T-helper 1 cell (primary cell): ENCODE measurements at places on chromosomes 5 and 9.
A peak's percentile ranks its signal among the peaks of the same experiment; 100 is the strongest.

DNA sequence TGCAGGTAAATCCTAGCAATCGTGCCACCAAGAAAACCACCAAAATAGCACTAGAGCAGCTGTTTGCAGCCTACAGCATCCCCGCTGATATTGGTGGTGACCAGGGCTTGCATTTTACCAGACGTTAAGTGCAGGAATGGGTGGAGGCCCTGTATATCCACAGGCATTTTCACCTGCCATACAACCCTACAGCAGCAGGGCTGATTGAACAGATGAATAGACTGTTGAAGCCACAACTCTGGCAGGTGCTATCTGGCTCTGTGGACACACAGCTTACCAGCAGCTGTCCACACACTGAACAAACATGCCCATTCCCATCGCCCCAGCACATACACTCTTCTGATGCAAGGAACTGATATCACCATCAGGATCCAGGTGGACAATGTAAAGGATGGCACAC is 154.5 kb upstream of the APC start:
- DNase-seq = no peak

GRCh38 chr5:130111746-130112145 is 207.5 kb downstream of the CHSY3 start:
- DNase-seq = no peak

DNA sequence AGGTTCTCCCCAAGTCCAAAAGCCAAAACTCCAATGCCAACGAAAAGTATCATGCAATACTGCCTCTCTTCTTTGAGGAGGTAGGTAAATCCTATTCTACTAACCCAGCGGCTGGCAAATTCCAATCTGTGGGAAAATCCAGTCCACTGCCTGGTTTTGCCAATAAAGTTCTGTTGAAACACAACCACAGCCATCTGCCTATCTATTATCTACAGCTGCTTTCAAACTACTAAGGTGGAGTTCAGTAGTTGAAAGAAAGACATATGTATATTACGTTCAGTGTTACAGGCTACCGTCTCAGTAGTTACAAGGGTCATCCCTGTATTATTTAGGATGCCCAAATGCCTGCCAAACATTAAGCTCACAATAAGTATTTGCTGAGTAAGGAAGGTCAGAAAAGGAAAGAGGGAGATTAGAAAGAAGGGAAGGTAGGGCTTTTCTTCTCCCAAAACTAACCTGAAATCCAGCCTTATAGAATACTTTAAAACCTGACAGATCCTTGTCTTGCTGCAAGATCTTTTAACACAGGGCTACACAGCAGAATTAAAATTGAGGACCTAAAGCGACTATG is 16.2 kb downstream of the ARL15 start:
- no peak for DNase-seq

GRCh38 chr9:91810286-91810905 is 139.6 kb downstream of the ROR2 start:
- DNase-seq = no peak

GRCh38 chr5:126070481-126070880 is 352.7 kb upstream of the GRAMD2B start:
- DNase-seq = no peak

- DNase-seq = no peak
Measured at GRCh38 chr5:77151501-77151900, 59.0 kb upstream of the PDE8B start.

DNA sequence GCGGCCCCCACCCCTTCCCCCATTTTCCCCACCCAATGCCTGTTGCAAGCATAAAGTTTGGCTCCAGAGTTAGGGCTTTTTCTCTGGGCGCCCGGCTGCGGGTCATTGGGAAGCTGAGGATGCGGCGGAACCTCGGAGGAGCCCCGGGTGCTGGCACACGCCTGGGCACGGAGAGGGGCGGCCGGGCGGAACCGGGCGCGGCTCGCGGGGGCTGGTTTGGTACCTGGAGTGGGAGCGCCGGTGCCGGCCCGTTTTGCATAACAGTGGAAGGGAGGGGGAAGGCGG is 1.2 kb downstream of the PPARGC1B start:
- DNase-seq = no peak

DNA sequence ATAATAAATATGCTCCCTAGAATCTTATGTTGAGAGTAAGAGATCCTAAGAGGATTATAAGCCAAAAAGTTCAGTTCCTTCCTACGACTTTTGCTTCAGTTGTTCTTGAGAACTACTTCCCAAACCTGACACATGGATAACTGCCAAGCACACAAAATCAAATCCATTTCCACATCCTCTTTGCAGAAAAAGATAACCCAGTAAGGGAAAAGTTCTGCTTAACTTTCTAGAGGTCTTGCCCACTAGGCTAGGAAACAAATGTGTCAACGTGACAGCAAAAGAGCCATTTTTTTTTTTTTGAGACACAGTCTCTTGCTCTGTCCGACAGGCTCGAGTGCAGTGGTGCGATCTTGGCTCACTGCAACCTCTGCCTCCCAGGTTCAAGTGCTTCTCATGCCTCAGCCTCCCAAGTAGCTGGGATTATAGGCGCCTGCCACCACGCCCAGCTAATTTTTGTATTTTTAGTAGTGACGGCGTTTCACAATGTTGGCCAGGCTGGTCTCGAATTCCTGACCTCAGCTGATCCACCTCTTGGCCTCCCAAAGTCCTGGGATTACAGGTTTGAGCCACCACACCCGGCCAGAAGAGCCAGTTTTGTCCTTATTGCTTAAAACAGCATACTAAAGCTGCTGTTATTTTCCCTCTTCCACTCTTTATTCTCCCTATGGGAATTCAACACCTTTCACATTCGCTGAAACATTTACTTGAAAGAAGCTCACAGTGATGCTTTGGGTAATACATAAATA is 24.2 kb downstream of the CSNK1A1 start:
- DNase-seq = no peak

DNA sequence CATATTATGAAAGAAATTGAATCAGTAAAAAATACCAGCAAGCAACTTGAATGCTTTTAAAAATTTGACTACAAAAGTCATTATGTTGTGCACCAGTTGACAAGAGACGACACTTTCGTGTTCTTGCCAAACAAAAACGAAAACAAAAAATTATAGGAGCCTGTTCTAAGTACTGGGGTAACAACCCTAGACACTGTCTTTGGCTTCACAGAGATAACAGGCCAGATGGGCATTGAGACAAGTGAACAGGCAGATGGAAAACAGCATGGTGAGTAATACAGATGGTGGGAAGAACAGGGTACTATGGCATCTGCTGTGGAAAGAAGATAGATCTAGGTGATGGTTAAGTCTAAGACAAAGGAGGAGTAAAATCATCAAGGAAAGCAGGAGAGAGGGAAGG is 99.0 kb downstream of the CDH12 start:
- no peak for DNase-seq

DNA sequence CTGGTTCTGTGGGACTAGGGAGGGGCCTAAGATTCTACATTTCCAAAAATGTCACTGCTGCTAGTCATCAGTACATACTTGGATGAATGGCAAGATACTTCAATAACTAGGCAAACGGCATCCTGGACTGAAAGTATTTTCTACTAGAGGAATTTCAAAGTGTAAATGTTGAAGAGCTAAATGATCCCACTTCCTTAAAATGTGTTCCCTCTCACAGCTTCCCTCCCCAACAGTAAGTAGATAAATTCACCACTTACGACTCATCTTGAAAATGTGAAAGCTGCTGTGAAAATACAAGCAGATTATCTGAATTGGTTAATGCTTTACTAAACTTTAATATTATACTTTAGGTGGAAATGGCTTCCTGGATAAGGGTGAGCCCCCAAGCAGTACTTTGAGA is 1571.5 kb upstream of the WWC1 start:
- DNase-seq = no peak

GRCh38 chr5:40784027-40784653 is 14.0 kb downstream of the PRKAA1 start:
- no peak for DNase-seq

- no peak for DNase-seq
Measured at GRCh38 chr5:145260670-145261069, 574.5 kb downstream of the PRELID2 start.

DNA sequence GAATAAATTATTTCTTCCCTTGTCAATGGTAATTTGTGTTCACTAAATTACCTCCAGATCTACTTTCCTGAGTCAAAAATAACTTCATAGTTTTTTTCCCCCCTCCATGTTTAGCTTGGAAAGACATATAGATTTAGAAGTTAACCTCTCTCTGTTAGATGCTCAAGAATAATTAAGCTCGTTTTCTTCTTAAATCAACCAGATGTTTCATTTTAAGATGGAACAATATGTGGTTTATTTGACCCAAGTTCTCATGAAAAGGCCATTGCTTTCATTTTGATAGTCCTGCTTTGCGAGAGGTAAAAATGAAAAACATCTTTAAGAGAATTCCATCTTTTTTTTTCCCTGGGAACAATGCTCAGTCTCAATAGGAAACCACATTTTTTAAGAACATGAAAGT is 27.7 kb upstream of the GAS1 start:
- DNase-seq = no peak

DNA sequence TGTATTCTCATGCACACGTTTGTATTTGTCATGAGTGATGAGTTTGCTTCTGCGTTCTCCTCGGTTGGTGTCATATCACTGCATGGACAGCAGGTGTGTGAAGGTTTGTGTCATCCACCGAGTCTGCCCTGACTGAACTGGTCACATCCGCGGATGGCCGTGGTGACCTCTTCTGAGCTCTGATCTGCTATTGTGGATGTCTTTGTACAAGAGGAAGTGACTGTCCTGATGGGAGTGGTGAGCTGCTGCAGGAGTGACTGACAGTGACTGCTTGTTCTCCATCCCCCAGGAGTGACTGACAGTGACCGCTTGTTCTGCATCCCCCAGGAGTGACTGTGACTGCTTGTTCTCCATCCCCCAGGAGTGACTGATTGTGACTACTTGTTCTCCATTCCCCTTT is 69.9 kb downstream of the EHMT1 start:
- DNase-seq = no peak

- no peak for DNase-seq
Measured at GRCh38 chr5:1468247-1468612, 23.0 kb upstream of the SLC6A3 start.

GRCh38 chr5:164680216-164680615 is 1174.8 kb downstream of the MAT2B start:
- no peak for DNase-seq

- no peak for DNase-seq
Measured at GRCh38 chr5:56375011-56375410, 141.9 kb upstream of the ANKRD55 start.

DNA sequence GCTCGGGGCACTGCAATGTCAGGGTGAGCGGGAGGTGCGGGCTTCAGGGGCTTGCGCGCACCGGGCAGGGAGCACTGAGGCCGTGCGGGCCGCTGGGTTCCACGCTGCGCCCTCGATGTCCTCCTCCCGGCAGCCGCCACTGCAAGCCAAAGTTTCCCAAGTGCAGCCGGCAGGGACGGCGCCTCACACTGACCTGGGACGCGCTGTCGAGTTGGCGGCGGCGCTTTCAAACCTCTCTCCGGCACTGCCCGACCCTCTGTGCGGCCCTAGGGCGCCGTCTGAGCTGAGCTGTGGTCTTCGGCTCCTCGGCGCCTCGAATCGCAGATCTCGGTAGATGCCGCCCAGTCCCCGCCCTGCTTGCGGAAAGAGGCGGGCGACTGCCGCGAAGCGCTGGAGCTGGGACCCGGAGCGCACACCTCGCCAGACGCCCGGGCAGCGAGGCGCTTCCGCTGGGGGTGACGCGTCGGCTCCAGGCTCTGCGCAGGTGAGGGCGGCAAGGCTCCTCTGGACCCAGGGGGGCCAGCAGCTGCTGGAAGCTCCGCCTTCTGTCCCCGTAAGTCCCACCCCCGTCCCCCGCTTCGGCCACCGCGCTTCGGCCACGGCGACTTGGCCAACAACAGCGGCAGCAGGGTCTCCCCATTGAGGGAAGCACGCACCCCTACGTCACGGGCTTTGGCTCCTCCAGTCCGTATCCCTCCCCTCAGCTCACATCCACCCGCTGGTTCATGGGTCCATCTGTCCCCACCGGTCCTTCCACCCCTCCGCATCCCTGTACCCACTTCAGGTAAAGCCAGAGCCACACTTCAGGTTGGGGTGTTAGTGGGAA is at the start of gene ANKRD34B:
ANKRD34B (minus strand) TSS at position 320 of the 826 bp plus-strand sequence. CDS start 10,261 bp downstream, outside the sequence.
- no peak for DNase-seq

- no peak for DNase-seq
Measured at GRCh38 chr5:10778179-10778910, 17.3 kb upstream of the DAP start.

GRCh38 chr5:173922527-173922926 is 34.4 kb downstream of the CPEB4 start:
- DNase-seq = no peak

DNA sequence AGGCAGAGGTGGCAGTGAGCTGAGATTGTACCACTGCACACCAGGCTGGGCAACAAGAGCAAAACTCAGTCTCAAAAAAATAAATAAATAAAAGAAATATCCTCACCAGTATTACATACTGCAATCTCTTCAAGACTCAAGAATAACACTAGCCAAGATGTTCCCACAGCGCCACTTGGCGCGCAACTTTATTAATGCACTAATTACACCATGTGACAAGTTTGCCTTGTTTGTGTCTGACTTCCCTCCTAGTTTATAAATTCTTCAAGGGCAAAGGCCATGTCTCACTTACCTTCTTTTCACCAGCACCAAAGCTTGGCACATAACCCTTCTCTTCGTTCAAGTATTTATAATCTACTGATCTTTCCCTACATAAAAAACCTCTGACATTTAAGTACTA is 4.8 kb downstream of the SKP1 start:
- no peak for DNase-seq

GRCh38 chr5:68949256-68949655 is 144.6 kb upstream of the SLC30A5 start:
- DNase-seq = no peak

DNA sequence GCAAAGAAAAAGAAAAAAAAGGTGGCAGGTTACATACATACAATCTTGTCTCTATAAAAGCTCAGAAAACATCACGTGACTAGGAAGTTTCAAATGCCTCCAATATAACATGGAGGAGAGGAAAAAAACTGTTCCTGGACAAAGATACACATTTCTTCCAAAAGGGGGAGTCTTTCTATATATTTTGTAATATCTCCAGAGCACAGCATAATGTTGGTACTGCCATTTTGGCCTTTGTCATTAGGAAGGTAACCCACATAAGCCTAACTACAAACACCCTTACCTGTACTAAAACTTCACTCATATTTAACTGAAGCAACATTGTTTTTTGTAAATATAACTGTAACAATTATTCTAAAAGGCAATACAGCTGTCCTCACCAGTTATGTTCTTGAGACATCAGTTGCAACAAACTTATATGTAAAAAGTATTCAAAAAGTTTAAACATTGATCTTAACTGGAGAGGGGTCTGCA is 1.2 kb upstream of the BTF3 start:
- DNase-seq = no peak

- DNase-seq = peak; percentile 61
Measured at GRCh38 chr5:52725065-52725746, 62.5 kb upstream of the ITGA1 start.

- no peak for DNase-seq
Measured at GRCh38 chr5:176440927-176441706, 7.1 kb upstream of the FAF2 start.
